Osteoblast (primary cell): ENCODE measurements at places on chromosomes 11 and 22. TPM values are rescaled to one million over a fixed set of nuclear protein-coding genes. Genes with fewer than 3 reads are reported as not detected.
A peak's percentile ranks its signal among the peaks of the same experiment; 100 is the strongest.

TRIM48 gene
- not detected in 2 replicates for total RNA-seq

SGSM1 gene
- total RNA-seq, result not detected in 2 replicates

MMP1 gene
- 0.72 and 1.5 TPM in 2 replicates for total RNA-seq

A4GALT gene
- 19.9 and 24.2 TPM in 2 replicates for total RNA-seq

ACR gene
- total RNA-seq, result 1.4 TPM in 1 of 2 replicates, not detected in the other

APOBEC3H gene
- total RNA-seq, result not detected in 2 replicates

KRTAP5-8 gene
- 0.36 TPM in 1 of 2 replicates, not detected in the other for total RNA-seq

FAM180B gene
- not detected in 2 replicates for total RNA-seq

SCUBE2 gene
- 1.8 and 2.7 TPM in 2 replicates for total RNA-seq

MYOD1 gene
- not detected in 2 replicates for total RNA-seq

C11orf54 gene
- total RNA-seq, result 17.7 and 20.9 TPM in 2 replicates

BAIAP2L2 gene
- 0.88 and 1.1 TPM in 2 replicates for total RNA-seq

RAB1B gene
- 75.3 and 75.4 TPM in 2 replicates for total RNA-seq

ANAPC15 gene
- total RNA-seq, result 21.7 and 23.0 TPM in 2 replicates

GRIA4 gene
- not detected in 2 replicates for total RNA-seq

- no peaks in the 10 kb centered on the region for H3K27me3 ChIP-seq
- DNase-seq, result no peak
- H3K27ac ChIP-seq, result no peak overlapping the region
- no peak overlapping the region for H3K4me3 ChIP-seq
- peaks cover 35% of the 10 kb centered on the region for H3K4me1 ChIP-seq
Measured at GRCh38 chr11:19992162-19992561, 168.1 kb downstream of the DBX1 start.

GRCh38 chr11:57699813-57700212 is 12.2 kb downstream of the MED19 start:
- peaks cover 7% of the 10 kb centered on the region for H3K4me1 ChIP-seq
- H3K27ac ChIP-seq, result no peak overlapping the region
- H3K4me3 ChIP-seq, result no peak overlapping the region
- no peak for DNase-seq

- H3K27ac ChIP-seq, result no peak overlapping the region
- no peaks in the 10 kb centered on the region for H3K36me3 ChIP-seq
- DNase-seq, result peak; percentile 36
Measured at GRCh38 chr11:6705905-6706535, 22.9 kb upstream of the MRPL17 start.

GRCh38 chr11:14413307-14414069 is 54.5 kb upstream of the RRAS2 start:
- H3K4me3 ChIP-seq, result no peak overlapping the region
- no peaks in the 10 kb centered on the region for H3K36me3 ChIP-seq
- DNase-seq, result peak; percentile 61
- H3K27ac ChIP-seq, result peak overlapping the region; percentile 70

DNA sequence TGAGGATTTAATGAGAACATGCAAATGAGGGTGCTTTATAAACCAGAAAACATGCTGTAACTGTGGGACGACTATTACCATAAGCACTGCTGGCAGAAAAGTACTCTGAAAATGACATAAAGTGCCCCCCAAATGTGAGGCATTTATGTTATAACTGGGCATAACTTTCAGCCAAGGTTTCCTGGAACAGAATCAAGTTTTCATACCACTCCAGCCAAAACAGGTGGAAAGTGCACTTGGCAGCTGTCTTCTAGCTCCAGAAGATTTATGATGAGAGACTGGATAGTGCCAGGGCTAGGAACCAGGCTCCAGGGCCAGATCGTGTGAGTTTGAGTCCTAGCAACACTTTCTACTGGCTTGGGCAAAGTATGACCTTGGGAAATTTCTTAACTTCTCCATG is 339.2 kb downstream of the TENM4 start:
- no peaks in the 10 kb centered on the region for H3K4me1 ChIP-seq
- no peaks in the 10 kb centered on the region for H3K36me3 ChIP-seq
- no peaks in the 10 kb centered on the region for H3K27me3 ChIP-seq
- H3K27ac ChIP-seq, result no peak overlapping the region

- H3K4me3 ChIP-seq, result no peak overlapping the region
- H3K4me1 ChIP-seq, result peaks cover 5% of the 10 kb centered on the region
- no peak overlapping the region for H3K27ac ChIP-seq
- peak; percentile 13 for DNase-seq
- peaks cover 46% of the 10 kb centered on the region for H3K36me3 ChIP-seq
Measured at GRCh38 chr11:119115484-119116234, 5.7 kb upstream of the HINFP start.

DNA sequence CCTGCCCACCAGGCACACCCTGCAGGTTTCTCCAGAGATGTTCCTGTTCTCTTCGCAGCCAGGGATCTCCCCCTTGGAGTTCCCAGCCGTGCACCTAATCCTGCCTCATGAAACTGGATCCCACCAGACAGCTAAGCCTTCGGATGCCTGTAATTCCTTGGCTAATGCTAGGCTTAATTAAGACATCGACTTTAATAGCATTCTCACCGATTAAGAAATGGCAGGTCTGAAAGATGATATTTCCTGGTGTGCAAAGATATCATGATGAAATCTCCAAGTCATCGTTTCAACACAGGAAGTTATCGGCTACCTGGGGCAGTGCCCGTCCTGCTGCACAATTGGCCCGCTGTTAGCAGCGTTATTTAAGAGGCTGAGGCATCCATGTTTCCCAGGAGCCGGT is 41.5 kb upstream of the CCND1 start:
- no peaks in the 10 kb centered on the region for H3K36me3 ChIP-seq
- no peak overlapping the region for H3K4me3 ChIP-seq
- peaks cover 6% of the 10 kb centered on the region for H3K4me1 ChIP-seq
- no peaks in the 10 kb centered on the region for H3K27me3 ChIP-seq

DNA sequence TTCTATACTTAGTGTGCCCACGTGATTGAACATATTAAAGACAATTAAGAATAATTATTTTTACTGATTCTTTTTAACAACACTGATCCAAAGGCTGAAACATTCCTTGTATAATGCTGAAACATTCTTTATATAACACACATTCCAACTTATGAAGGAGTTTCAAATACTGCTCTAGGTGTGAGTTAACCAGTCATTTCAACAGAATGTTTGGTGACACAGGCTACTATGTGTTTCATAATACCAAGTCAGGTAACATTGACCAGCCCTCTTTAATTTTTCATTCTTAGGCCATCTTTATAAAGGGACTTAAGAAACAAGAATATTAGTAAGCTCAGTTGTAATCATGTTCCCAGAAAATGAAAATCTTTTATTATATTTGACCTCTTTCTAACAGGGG is 136.6 kb downstream of the ELP4 start:
- H3K4me1 ChIP-seq, result peaks cover 17% of the 10 kb centered on the region
- H3K27ac ChIP-seq, result peak overlapping the region; percentile 50
- no peaks in the 10 kb centered on the region for H3K27me3 ChIP-seq
- H3K36me3 ChIP-seq, result no peaks in the 10 kb centered on the region
- no peak overlapping the region for H3K4me3 ChIP-seq

DNA sequence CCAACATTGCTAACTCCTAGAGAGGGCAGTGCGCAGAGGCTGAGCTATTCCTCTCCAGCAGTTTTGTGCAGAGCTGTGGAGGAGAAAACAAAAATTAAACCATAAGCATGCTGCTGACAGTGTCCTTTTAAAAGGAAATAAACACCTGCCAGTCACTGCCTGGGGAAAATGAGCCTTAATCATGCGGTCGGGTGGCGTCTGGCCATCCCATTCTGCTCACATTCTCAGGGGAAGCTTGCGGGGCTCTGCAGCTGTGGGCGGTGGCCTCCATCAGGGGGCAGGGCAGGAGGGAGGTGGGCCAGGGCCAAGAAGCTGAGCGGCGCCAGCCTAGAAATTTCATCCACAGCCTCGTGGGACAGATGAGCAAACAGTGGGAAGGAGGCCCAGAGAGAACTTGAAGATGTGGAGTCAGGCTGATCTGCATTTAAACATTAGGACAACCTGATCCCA is 71.0 kb upstream of the TP53I11 start:
- no peak overlapping the region for H3K27ac ChIP-seq
- peaks cover 27% of the 10 kb centered on the region for H3K4me1 ChIP-seq
- no peak overlapping the region for H3K4me3 ChIP-seq
- no peaks in the 10 kb centered on the region for H3K36me3 ChIP-seq
- no peaks in the 10 kb centered on the region for H3K27me3 ChIP-seq
- DNase-seq, result peak; percentile 86

DNA sequence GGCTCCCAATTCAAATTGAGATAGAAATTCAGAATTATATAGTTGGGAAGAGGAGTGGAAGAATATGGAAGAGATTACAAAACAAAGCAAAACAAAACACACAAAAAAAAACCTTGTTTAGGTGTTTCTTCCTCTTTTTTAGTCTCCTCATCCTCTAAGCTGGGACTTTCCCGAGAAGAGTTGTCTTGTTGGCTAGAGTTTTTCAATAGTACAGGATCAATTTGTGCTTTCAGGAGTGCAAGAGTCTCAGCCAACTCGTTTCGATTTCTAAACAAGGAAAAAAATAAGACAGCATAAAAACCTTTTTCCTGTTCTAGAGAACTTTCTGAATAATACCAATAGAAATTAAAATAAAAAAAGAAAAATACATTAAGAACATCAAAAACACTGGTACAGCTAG is 87.8 kb upstream of the CLNS1A start:
- H3K4me1 ChIP-seq, result no peaks in the 10 kb centered on the region
- H3K36me3 ChIP-seq, result peaks cover 18% of the 10 kb centered on the region
- no peak overlapping the region for H3K4me3 ChIP-seq
- no peaks in the 10 kb centered on the region for H3K27me3 ChIP-seq
- no peak overlapping the region for H3K27ac ChIP-seq

GRCh38 chr11:103988595-103988969 is 47.9 kb upstream of the DDI1 start:
- H3K4me1 ChIP-seq, result peaks cover 7% of the 10 kb centered on the region
- no peak for DNase-seq
- H3K27ac ChIP-seq, result no peak overlapping the region

DNA sequence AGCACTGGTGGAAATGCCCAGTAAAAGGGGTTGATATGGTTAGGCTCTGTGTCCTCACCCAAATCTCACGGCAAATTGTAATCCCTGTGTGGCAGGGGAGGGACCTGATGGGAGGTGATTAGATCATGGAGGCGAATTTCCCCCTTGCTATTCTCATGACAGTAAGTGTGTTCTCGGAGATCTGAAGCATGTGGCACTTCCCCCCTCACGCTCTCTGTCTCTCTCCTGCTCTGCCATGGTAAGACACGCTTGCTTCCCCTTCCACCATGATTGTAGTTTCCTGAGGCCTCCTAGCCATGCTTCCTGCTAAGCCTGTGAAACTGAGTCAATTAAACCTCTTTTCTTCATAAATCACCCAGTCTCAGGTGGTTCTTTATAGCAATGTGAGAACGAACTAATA is 37.4 kb downstream of the PACSIN2 start:
- H3K36me3 ChIP-seq, result no peaks in the 10 kb centered on the region
- no peak for DNase-seq
- no peaks in the 10 kb centered on the region for H3K27me3 ChIP-seq

GRCh38 chr11:112498701-112499100 is 238.0 kb upstream of the PLET1 start:
- H3K36me3 ChIP-seq, result no peaks in the 10 kb centered on the region
- no peak overlapping the region for H3K27ac ChIP-seq
- no peak for DNase-seq
- H3K4me1 ChIP-seq, result no peaks in the 10 kb centered on the region

DNA sequence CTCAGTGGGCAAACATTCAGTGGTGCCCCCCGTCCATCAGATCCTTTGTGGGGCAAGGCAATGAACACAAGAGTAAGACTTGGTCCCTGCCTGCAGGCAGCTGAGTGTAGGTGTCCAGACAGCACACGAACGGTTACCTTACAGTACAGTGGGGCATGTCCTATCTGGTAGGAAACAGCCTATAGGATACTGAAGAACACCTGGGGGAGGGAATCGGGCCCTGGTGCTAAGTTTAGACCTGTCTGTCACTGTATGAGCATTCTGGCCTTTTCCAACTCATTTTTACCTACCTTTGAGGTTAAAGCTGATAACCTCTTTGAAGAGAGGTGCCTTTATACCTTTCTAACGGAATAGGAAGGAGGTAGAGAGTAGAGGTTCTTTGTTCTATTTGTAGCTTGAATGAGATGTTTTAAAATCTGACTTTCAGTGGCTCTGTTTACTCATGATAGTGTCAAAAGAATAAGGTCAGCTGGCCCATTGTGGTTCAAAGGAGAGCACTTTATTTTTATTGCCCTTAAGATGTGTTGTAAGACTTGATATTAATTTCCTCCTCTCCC is 8.9 kb downstream of the ZNRF3 start:
- no peak for DNase-seq
- no peaks in the 10 kb centered on the region for H3K27me3 ChIP-seq
- H3K36me3 ChIP-seq, result no peaks in the 10 kb centered on the region
- no peak overlapping the region for H3K4me3 ChIP-seq

- H3K27me3 ChIP-seq, result no peaks in the 10 kb centered on the region
- H3K36me3 ChIP-seq, result no peaks in the 10 kb centered on the region
- H3K4me1 ChIP-seq, result peaks cover 7% of the 10 kb centered on the region
Measured at GRCh38 chr11:68127714-68128681, 6.8 kb upstream of the CHKA start.

DNA sequence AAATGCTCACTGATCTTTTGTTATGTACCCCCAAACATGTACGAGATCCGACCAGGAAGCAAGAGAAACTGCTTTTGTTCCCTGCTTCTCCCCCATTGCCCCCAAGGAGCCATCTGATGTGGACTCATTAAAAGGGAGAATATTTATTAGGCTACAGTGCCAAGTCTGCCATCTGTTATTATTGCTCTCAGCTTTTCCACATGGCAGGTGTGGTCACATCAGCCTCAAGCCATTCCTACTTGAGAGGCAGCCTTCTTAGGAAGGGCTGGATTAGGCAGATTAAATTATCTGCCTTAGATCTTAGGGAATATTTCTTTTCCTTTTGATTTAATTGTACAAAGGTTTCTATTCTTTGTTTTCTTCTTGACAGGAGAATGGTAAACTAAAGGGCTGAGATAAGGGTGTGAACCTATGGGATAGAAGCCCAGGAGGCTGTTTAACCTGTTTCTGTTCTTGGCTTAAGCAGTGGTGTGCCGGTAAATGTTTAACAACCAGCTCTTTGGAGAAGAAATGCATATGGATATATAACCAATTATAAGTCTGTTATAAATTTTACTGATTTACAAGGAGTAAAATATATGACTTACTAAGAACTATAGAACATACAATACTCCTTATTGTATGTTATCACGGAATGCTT is 88.8 kb downstream of the PDHX start:
- no peak overlapping the region for H3K4me3 ChIP-seq
- no peak overlapping the region for H3K27ac ChIP-seq
- H3K4me1 ChIP-seq, result peaks cover 18% of the 10 kb centered on the region
- no peaks in the 10 kb centered on the region for H3K27me3 ChIP-seq
- no peaks in the 10 kb centered on the region for H3K36me3 ChIP-seq

GRCh38 chr11:18778468-18778867 is 13.1 kb downstream of the PTPN5 start:
- H3K4me1 ChIP-seq, result no peaks in the 10 kb centered on the region
- H3K36me3 ChIP-seq, result no peaks in the 10 kb centered on the region

- no peaks in the 10 kb centered on the region for H3K27me3 ChIP-seq
- H3K27ac ChIP-seq, result no peak overlapping the region
- no peaks in the 10 kb centered on the region for H3K36me3 ChIP-seq
- H3K4me3 ChIP-seq, result no peak overlapping the region
Measured at GRCh38 chr11:79430280-79430679, 10.6 kb downstream of the TENM4 start.

GRCh38 chr11:8286886-8287285 is 23.2 kb upstream of the LMO1 start:
- no peak overlapping the region for H3K4me3 ChIP-seq
- no peaks in the 10 kb centered on the region for H3K4me1 ChIP-seq
- DNase-seq, result peak; percentile 75
- peaks cover 8% of the 10 kb centered on the region for H3K27me3 ChIP-seq
- no peak overlapping the region for H3K27ac ChIP-seq
